Muscle of leg (tissue), 16 donors: ENCODE measurements at places on chromosomes 3 and 15. TPM values are rescaled to one million over a fixed set of nuclear protein-coding genes. Genes with fewer than 3 reads are reported as not detected.

Gene ACAN
- total RNA-seq: 27.8 TPM

Gene TMEM40
- total RNA-seq: 6.4 TPM

Gene SLC6A1
- total RNA-seq: 1.2 TPM

Gene CORO2B
- 2.9 TPM for total RNA-seq

Gene FBXW12
- total RNA-seq: 0.09 TPM

Gene TRAK1
- total RNA-seq: 62.6 TPM

Gene SLC30A4
- 5.9 TPM for total RNA-seq

Gene CCR3
- not detected for total RNA-seq

Gene ASB14
- 0.18 TPM for total RNA-seq

Gene IL17RE
- 1.0 TPM for total RNA-seq

Gene SLC2A2
- under 0.01 TPM for total RNA-seq

Gene TMC3
- total RNA-seq: 0.04 TPM

Gene NRG4
- 0.09 TPM for total RNA-seq

Gene CSPG5
- 1.4 TPM for total RNA-seq
